ENCODE measurements at places on chromosomes 6 and 20.

- no peak for DNase-seq
These were observed 701.4 kb upstream of the NRSN1 start for GRCh38 chr6:23424584-23424983.

DNA sequence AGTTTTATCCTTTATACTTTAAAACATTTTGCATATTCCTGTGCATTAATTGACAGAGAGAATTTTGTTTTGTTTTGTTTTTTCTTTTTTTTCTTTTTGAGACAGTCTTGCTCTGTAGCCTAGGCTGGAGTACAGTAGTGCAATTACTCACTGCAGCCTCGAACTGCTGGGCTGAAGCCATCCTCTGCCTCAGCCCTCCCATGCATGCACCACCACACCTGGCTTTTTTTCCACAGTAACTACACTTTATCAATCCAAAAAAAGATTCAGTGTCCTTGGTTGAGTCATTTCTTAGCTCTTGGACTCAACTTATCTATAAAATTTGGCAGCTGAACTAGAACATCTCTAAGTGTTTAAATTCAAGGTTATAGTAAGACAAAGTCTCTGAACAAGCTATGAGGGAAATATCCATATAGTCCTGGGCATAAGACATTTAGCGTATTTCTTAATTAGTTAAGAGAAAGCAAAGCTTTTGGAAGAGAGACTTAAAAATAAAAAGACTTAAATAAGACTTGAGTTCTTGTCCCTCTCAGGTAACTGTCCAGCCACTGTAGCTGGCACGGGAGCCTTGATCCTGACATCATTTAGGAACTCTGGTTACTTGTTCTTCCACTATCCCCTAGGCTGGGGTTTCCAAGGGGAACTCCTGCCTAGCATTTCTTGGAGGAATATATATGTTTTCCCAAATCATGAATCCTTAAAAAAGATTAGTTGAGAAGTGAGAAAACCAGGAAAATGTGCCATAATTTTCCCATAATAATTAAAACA lies 300.1 kb downstream of the HACE1 start:
- no peak for DNase-seq

- no peak for DNase-seq
These were observed 51.3 kb upstream of the GLP1R start for GRCh38 chr6:38997128-38997761.

DNA sequence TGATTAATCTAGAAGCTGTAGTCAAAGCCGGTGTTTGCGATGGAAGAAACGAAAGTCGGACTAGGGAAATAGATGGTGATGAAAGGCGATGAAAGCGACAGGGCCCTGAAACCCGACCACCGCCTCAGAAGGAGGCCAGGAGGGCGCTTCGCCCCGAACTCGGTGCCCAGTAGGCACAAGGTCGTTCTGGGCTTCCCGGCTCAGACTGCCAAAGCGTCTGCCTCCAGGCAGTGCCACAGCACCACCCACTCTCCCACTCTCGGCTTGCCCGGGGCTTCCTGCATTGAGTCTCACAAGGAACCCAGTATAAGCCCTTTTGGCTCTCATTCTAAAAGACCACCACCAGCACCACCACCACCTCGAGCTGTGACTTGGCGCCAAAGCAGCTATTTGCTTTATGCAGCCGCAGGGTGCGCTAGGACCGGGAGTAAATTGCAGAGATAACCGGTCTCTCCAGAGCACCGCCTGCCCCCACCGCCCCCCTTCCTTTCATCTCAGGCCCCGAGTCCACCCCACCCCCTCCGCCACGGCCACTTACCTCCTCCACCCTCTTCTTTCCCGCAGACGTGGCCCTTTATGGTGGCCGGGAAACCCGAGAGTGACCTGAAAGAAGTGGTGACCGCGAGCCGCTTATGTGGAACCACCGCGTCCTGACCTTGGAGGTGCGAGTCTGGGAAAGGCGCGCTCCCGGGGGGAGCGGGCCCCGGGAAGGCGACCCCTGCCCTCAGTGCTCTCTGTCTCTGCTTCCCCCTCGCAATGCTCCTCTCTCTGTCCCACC lies 2.4 kb downstream of the TCF21 start:
- DNase-seq: no peak

GRCh38 chr6:156315146-156315545 lies 462.0 kb upstream of the ARID1B start:
- no peak for DNase-seq

DNA sequence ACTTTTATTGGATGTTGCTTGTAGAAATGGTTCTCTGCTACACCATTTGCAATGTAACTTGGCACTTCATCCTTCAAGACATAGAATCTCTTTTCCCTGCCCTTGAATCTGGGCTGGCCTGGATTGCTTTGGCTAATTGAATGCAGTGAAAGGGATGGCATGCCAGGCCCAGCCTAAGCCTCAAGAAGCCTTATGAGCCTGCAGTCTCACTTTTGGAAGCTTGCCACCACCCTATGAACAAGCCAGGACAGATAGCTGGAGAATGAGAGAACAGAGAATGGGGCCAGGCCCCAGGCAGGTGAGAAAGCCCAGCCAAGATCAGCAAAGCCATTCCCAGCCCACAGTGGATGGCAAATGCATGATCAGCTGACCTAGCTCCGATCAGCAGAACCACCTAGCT lies 350.7 kb upstream of the RNF24 start:
- no peak for DNase-seq

GRCh38 chr6:1545654-1546053 lies 64.1 kb upstream of the FOXC1 start:
- no peak for DNase-seq

- DNase-seq: no peak
These were observed 83.4 kb downstream of the REV3L start for GRCh38 chr6:111399626-111400025.
